ENCODE measurements at places on chromosomes 4 and X.

- DNase-seq = no peak
These were observed 618.6 kb upstream of the CPEB2 start for GRCh38 chr4:14383652-14384051.

GRCh38 chr4:14023036-14023435, 395.5 kb upstream of the BOD1L1 start:
- DNase-seq = no peak

- no peak for DNase-seq
These were observed 1.1 kb upstream of the MANBA start for GRCh38 chr4:102761906-102762305.

GRCh38 chr4:3527101-3527913, 4.9 kb downstream of the LRPAP1 start:
- no peak for DNase-seq

DNA sequence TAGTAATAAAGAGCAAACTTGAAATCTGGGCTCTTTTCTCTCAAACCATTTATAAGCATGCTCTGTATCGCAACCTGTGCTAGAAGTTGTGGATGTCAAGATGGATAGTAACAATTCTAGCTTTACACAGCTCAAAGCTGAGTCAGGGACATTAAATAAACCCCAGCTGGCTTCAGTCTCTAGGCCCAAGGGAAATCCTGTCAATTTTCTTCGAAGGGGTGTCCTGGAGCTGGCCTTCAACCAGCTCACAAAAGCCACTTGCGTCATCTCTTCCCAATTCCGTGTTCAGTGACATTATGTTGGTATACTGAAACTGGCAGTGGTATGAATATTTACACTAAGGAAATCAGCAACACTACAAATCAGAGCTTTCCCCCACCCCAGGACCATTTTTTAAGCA, 89.8 kb upstream of the PRKG2 start:
- no peak for DNase-seq

GRCh38 chr4:190020790-190021717, 6.0 kb downstream of the FRG2 start:
- no peak for DNase-seq

DNA sequence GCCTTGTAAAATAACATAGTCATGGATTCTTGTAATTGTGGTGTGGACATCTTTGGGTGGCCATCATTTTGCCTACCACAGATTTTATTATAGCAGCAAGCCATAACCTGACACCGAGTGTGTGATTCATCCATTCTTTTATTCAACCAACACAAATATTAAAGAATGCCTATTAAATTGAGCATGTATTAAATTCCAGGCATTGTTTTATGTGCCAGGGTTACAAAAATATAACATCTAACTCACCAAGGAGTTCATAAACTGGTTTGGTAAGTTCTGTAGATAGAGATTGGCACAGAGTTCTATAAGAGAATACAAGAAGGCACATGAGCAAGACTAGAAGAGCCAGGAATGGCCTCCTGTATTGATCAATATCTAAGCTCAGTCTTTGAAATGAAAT, 18.0 kb downstream of the NBDY start:
- DNase-seq = no peak

DNA sequence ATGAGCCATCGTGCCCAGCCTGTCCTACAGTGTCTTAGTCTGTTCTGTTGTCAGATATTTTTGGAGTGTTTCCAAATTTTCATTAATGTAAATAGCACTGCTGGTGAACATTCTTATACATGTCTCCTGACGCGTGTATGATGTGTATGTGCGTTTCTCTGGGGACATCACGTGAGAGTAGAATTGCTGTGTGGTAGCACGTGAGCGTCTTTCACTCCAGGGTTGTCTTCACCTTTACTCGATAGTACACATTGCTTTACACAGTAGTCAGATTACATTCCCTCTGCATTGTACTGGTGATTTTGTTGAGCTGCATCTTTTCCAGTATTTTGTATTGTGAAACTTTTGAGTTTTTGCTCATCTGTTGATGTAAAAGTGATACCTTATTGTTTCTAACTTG, 60.0 kb downstream of the ARHGAP10 start:
- DNase-seq = no peak

GRCh38 chr4:153916273-153916755, 127.4 kb upstream of the SFRP2 start:
- no peak for DNase-seq

GRCh38 chr4:132818091-132818490, 331.0 kb upstream of the PCDH10 start:
- no peak for DNase-seq

GRCh38 chrX:119512146-119512800, 44.0 kb downstream of the SLC25A5 start:
- DNase-seq = peak; percentile 74

GRCh38 chr4:146193628-146194027, 18.1 kb downstream of the LSM6 start:
- no peak for DNase-seq

DNA sequence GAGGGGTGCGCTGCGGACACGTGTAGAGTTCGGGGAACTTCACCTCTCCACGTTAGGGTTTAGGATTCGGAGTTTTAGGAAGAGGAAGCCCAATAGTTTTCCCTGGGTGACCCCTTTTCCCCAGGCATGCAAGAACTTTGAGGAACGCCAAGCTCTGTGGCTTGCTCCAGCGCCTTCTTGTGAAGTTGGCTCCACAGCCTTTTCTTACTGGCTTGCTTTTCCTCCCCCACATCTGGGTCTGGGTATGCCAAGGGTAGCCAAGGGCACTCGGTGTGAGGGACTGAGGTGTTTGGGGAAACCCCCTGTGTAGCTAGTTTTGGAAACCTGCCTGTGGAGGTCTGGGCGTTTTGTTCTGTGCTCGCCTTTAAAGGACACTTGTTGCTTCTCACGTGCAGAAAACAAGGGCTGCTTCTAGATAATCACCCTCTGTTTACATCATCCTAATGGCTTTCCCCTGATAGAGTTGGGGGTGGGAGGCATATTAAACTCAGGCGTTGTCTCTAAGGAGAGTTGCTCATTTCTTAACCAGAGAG, 746 bp downstream of the EDNRA start:
- DNase-seq = no peak
